ENCODE measurements at places on chromosomes 5 and 9.

- DNase-seq: no peak
Observed at GRCh38 chr9:114261026-114261425, 61.9 kb upstream of the ORM1 start.

DNA sequence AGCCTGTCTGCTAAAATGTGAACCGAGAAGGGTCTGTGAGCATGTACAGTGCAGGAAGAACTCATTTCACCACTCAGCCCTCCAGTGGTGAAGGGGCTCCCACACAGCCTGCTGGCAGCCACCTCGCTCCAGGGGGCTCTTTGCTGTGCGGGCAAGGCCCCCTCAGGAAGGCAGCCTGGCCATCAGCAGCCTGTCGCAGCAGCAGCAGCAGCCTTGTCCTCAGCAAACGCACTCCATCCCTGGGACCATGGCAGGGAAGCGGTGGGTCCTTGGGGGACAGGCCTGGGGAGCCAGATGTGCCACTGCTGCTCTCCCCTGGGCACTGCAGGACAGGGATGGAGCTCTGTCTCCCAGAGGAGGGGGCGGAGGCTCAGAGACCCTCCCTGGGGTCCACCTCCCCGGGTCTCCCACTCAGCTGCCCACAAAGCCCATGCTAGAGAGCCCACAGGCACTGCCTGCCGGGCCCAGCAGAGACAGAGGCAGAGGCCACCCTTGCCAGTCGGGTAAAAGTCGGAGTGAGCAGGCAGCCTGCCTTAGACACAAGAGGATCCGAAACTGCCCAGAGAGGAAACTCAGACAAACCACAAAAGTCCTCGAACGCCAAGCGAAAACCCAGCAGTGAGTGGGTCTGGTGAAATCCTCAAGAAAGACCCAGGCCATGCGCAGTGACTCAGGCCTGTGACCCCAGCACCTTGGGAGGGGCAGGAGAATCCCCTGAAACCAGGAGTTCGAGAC lies 8.0 kb downstream of the BRD3 start:
- DNase-seq: no peak

DNA sequence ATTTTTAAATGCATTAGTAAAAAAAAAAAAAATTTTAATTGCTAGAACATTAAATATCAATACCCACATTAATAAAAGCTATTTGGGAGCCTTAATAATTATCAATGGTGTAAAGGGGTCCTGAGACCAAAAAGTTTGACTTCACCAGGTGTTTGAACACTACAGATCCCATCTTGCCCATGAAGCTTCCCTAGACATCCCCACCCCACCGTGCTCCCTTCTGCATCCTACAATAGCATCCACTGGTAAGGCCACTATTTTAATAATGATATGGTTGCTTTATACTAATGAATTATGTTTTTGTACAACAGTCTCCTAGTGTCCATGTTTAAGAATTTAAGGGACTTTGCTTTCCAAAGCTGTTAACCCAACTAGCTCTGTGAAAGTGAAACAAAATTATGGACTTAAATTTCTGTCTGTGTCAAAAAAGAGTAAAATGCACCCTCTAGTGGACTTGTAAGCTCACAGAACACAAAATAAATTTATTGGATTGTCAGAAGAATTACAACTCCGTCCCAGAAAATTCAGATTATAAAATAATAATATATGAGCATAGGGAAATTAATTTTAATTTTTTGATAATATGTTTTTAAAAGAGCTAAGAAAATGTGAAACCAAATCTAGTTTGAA lies 76.0 kb downstream of the ARL15 start:
- no peak for DNase-seq

DNA sequence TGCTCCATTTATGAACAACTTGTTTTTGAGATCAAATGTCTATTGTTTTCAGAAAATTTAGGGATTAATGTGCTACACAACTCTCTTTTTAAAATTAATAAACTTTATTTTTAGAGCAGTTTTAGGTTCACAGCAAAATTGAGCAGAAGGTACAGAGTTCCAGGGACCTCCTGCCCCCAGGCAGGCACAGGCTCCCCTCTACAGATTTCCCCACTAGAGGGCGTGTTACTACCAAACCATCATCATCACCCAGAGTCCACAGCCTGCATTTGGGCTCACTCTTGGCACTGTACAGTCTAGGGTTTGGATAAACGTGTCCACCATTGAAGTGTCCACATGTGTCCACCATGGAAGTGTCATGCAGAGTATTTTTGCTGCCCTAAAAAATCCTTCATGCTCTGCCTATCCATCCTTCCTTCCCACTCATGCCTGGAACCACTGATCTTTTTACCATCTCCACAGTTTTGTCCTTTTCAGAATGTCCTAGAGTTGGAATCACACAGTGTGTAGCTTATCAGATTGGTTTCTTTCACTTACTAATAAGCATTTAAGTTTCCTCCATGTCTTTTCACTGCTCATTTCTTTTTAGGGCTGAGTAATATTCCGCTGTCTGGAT lies 61.7 kb downstream of the MRPL36 start:
- DNase-seq: peak; percentile 23

GRCh38 chr5:37189355-37189754 lies 59.8 kb downstream of the CPLANE1 start:
- DNase-seq: no peak

GRCh38 chr5:43152946-43153345 lies 32.2 kb downstream of the ZNF131 start:
- DNase-seq: no peak

DNA sequence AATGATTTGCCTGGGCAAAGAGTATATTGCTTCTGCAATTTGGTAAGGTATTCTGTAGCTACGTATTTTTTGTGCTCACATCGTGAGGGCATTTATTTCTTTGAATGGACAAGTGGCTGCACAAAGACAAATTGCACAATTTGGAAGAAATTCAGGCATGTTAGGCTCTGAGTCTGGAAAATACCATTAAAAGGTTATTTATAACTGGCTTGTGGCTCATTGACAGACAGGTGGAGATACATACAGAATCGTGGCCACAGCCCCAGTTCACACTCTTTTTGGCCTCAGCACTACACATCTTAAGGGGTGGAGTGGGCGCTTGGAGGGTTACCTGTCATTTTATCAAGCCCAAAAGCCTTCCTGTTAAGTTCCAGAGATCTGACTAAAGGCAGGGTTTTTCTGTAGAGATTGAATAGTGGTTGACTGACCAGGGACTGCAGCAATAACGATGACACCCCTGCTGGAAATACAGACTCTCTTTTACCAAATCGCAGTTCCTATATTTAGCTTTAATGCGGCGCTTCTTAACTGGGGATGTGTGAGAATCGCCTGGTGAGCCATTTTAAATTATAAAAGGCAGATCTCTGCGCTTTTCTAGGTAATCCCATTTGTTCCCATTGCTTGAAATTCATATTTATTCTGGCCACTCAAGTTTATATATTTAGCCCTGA lies 14.7 kb downstream of the MAN2A1 start:
- no peak for DNase-seq

DNA sequence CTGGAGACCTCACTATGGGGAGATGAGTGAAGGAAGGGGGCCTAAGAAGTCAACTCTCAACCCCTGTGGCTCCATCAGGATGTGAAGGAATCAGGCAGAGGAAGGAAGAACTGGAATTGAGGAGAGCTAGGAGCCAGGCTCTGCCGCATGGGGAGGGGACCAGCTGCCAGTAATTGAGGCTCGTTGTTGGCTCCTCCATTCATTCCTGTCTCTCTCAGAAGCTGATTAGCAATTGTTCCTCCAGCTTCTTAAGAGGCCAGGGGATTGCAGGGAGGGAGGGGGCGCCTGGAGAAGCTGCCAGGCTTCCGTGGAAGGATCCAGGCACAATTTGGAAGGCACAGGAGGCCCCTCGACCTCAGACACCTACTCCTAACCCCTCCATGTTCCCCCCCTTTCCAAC lies 20.5 kb upstream of the TTLL11 start:
- no peak for DNase-seq

GRCh38 chr9:108212184-108212583 lies 643.6 kb downstream of the ACTL7B start:
- no peak for DNase-seq

- no peak for DNase-seq
Observed at GRCh38 chr5:56190497-56190896, 42.6 kb downstream of the ANKRD55 start.

DNA sequence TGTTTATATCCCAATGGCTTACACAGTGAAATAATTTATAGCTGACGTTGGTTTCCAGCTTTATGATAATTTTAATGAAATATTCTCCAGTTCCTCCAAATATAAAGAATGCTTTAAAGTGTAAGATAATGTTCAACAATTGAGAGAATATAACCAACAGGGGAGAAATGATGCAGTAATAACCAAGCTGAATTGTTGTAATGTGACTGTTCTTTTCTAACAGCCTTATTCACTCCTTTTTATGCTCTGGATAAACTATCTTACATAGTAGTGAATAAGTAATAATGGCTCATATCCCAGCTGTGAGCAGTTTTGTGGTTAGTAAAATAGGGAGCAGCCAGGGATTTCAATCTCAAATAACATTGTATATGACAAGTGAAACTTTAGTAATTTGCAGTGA lies 2348.7 kb upstream of the ACO1 start:
- no peak for DNase-seq

- no peak for DNase-seq
Observed at GRCh38 chr9:102185371-102185770, 446.9 kb upstream of the GRIN3A start.

- DNase-seq: no peak
Observed at GRCh38 chr9:115520646-115521045, 402.7 kb upstream of the TNC start.

- no peak for DNase-seq
Observed at GRCh38 chr9:13113216-13113615, 166.3 kb downstream of the MPDZ start.

DNA sequence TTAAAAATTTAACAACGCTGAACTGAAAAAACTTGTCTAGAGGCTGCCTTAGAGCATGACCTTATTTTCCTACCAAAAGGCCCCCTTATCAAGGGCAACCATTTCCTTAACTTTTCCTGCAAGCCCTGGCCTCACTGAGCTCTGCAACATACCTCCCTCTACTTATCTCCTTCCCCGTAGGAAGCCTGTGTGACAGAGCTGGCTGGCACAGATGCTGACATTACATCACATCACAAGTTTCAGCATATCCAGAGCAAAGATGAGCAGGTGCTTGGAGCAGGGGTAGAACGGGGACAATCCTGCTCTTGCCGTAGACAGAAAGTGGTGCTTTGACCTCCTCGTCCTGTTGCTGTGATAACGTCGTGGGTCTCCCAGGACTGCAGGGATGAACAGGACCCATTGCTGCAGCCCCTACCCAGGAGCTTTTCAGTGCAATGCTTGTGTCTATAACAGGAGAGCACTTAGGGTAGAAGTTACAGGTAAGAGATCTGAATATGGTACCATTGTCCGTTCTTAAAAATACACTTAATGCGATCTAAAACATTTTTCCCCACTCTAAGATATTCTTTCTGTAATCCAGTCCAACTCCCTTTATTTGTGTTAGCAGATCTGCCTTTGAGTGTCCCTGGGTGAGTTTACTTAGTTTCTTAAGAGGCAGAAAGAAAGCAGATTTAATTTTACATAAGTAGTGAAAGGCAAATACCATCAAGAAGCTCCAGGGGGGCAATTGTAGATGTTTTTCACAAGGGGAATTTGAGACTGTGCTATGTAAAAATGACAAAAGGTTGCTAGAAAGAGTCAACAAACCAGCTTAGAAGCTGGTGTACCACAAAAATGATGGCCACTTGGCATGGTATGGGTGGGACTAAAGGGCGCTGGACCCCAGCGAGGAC lies 101.9 kb upstream of the EFNA5 start:
- no peak for DNase-seq

DNA sequence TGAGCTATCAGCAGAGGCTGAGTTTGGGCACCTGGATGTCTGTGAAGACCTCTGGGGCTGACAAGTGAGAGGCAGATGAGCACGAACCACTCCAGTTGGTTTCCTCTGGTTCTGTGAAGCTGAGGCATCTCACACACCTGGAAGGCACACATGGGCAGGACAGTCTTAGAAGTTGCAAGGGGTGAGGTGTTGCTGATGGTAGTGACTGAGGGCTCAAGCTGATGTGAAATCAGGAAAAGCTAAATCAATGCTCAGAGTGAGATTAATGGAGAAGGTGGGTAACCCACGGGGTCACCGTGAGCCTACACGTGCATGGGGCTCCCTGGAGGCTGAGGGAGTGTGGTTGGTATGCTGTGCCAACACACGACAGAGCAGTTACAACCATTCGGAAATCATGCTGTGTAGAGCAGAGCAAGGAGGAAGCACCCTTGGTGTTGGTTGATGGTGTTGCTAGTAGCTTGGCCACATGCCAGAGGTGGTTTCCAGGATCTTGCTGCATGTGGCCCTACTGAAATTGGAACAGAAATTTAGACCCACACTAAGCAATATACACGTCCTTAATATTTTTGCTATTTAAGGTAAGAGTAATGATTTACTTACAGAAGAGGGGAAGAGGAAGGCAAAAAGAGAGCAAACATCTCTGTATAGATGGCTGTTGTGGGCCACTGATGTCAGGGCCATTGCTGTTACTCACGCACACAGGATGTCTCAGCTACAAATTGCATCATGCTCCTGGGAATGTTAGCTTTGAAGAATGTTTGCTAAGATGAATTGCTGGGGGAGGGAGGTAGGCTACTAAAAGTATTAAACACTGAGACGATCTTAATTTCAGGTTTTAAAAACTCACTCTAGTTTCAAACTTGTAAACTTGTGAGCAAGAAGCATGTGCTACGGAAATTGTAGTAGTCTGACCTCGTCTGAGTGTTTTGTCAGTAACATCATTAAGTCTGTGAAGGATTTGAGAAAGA lies 170.5 kb downstream of the ARHGEF28 start:
- no peak for DNase-seq

- DNase-seq: no peak
Observed at GRCh38 chr9:136529516-136530460, 16.1 kb downstream of the NOTCH1 start.

- DNase-seq: no peak
Observed at GRCh38 chr5:165242646-165243045, 1737.2 kb downstream of the MAT2B start.

GRCh38 chr5:72474516-72474915 lies 32.7 kb downstream of the ZNF366 start:
- DNase-seq: no peak

DNA sequence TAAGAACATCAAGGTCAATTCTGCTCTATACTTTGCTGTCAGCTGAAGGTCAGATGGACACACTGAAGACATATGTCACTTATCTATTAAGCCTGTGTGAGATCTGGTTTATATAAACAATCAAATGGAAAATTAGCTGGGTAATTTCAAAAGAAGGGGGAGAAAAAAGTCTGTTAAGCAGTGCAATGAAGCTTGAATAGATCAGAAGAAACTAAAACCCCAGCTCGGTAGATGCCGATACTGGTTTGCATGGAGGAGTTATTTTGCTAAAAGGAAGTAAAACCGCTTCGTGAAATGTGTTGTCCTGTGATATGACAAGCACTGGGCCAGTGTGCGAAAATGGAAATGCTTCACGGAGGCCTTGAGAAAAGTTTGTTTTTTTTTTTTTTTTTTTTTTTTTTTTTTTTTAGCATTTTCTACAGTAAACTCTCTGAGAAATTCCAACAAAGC lies 148.8 kb downstream of the MEF2C start:
- no peak for DNase-seq

DNA sequence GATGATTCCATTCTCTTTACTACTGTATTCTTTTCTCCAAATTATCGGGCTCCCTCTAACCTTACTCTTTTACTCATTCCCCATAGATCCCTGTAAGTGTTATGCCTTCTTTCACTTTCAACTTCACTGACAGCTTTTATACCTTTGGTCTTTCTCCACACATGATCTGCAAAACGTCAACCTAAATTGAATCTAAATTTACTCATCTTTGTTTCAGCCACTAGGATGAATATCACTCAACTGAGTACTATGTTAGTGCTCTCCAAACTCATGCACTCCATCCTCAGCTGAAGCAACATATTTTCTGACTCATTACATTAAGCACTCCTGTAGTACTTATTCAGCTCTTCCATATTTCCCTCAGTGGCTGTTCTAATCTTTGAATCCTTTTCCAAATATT lies 133.4 kb downstream of the ADAMTS19 start:
- DNase-seq: no peak

GRCh38 chr5:40033009-40033408 lies 608.2 kb upstream of the DAB2 start:
- DNase-seq: no peak
